Mammary epithelial cell (primary cell): ENCODE measurements at places on chromosomes 5 and 9.
A peak's percentile ranks its signal among the peaks of the same experiment; 100 is the strongest.

- DNase-seq: peak; percentile 51
Observed at GRCh38 chr5:174425271-174425963, 299.0 kb upstream of the MSX2 start.

GRCh38 chr5:172010278-172010677, 3.8 kb upstream of the FBXW11 start:
- peak; percentile 34 for DNase-seq

GRCh38 chr5:92163906-92164305, 780.8 kb upstream of the ARRDC3 start:
- no peak for DNase-seq

- DNase-seq: peak; percentile 96
Observed at GRCh38 chr9:83980395-83981125, at the start of gene RMI1. RMI1 (plus strand) TSS chr9:83980805; CDS start chr9:84000987, 20,182 bp downstream.

DNA sequence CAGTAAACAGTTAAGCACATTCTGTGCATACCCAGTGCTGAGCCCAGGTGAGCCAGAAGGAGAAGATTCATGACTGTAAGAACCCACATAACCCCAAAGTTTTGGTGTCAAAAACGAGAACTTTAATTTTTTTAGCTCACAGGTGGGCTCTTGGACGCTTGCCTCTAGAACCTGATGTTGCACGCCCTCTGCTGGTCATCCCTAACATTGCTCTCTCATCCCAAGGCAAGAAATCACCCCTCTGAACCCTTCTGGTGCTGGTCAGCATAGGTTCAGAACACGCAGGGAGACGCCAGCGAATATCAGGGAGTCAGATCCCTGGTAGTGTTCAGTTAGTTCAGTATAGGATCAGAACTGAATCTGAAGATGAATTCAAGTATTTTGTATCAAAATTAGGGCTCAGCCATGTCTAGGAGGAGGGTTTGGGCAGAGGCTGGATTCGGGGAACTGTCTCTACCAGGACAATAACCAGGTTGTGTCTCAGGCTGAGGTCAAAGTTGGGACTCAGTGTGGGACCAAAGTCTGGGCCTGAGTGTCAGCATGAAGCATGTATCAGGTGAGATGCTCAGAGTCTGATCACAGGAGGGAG, 4.1 kb upstream of the DNAJB5 start:
- DNase-seq: peak; percentile 47

DNA sequence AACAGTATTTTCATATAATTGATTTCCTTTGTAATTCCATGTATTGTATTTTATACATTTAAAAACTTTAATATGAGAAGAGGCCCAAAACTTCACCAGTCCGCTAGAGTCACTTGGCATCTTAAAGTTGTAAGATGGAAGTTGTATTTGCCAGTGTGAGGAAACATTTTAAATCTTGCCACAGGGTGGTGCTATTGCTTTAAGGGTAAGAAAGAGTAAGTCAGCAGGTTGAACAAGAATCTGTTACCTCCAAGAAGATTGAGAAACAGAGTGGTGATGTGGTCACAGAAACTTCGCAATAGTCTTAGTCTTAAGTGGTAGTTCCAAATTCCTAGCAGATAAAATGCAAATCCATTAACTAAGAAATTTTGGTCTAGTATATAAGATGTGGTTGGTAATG, 39.8 kb upstream of the RANBP6 start:
- peak; percentile 90 for DNase-seq

GRCh38 chr5:169222934-169223594, 77.9 kb downstream of the SLIT3 start:
- no peak for DNase-seq

GRCh38 chr5:42360056-42360455, 63.2 kb upstream of the GHR start:
- peak; percentile 49 for DNase-seq

DNA sequence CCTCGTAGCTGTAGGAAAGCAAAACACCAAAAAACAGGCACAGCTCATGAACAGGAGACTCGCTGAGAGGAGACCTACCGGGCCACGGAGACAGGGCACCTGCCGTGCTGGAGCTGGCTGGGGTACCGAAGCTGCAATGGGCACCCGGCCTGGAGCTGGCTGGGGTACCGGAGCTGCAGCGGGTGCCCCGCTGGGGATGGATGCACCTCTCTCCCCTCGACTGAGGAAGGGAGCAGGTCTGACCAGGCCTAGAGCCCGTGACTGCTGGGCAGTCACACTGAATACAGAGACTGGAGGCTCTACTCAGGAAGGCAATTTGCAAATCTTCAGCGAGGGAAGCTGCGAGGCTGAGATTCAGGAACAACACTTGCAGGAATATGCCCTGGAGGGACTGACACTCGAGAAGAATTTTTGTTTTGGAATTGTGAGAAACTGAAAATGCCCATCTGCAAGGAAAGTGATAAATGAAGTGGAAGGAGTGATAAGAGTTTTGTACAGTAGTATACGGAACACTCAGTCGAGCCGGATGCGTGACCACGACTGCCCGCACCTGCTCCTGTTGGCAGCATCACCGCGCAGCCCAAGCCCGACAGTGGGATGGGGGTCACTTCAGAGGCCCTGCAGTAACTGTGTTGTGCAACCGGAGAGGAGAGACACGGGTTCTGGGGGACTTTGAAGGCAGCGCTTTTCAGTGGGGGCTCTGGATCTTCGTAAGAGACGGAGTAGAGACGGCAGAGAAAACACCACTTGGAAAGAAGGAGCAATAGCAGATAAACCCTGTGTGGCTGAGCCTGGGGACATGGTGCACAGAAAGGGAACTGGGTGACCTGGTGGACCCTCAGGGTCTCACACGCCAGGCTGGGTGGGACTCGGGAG, 27.9 kb upstream of the LPCAT1 start:
- DNase-seq: no peak

GRCh38 chr9:982394-983230, 6.2 kb downstream of the DMRT3 start:
- no peak for DNase-seq

- no peak for DNase-seq
Observed at GRCh38 chr5:94103514-94104245, 362.3 kb upstream of the POU5F2 start.

DNA sequence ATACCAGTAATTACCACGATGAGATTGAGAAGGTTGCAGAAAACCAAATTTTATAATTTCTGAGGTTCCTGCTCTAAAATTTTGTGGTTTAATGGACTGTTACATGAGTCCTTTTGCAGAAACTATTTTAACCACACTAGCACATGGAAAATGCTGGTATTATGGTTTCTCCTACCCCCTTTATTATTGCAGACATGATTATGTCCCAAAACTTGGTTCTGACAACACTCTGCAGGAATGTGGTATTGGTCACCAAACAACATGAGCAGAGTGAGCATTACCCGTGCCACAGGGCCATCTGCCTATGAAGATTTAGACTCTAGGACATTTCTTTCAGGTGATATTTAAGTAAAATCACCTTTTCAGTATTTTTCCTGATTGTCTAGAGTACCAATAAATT, 2.8 kb upstream of the ECM2 start:
- DNase-seq: peak; percentile 9

DNA sequence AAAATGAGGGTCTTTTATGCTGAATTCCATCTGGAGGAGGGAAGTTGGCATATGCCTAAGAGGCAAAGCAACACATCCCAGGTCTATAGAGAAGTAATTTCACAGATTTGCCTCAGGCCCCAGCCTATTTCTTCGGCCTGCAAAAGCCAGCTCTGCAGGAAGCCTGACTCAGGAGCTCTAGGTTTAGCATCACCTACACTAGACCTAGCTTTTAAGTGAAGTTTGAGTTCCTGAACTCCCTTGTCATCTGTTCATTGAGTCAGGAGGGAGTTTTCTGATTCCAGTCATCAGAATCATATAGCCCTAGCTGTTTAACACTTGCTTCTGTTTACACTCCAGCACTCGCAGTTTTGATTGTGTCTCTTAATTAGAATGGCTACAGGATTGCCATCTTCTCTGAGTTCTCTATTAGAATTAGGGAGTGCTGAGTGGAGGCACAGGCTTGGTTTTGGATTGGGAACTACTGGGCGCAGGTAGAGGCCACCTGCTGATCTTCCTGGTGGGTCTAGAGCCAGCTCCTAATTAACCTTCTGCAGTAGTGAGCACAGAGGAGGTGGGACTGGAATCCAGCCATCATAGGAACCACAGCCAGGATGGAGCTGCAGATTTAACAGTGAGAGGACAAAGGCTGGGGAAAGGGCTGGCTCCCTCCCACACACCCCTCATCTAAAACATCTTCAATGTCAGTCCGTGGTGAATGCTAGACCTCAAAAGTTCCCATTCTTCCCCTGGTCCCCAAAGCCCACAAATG, 179.5 kb downstream of the TRIO start:
- DNase-seq: no peak

DNA sequence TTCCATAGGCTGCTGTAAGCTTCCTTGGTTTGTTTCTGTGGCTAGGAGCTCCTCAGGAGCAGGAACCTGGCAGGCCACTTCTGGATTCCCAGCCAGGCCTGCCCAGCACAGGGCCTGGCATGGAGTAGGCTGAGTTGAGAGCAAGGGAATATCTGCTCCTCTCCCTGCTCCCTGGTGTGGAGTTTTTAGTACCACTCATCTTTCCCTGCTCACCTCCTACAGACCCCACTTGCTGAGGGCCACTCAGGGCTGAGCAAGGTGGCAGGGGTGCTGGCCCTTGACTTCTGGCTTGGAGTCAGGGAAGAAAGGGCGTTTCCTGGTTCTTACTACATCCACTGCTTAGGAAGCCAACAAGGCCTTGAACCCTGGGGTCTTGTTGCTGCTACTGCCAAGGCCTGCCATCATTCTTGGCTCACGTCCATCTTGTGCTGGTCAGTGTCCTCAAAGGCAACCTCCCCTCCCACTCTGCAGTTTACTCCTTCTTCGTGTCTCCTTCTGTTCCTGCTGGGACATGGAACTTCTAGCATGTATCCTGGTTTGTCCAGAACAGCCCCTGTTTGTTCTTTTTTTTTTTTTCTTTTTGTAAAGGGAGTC, 54.9 kb downstream of the PSD2 start:
- DNase-seq: no peak

DNA sequence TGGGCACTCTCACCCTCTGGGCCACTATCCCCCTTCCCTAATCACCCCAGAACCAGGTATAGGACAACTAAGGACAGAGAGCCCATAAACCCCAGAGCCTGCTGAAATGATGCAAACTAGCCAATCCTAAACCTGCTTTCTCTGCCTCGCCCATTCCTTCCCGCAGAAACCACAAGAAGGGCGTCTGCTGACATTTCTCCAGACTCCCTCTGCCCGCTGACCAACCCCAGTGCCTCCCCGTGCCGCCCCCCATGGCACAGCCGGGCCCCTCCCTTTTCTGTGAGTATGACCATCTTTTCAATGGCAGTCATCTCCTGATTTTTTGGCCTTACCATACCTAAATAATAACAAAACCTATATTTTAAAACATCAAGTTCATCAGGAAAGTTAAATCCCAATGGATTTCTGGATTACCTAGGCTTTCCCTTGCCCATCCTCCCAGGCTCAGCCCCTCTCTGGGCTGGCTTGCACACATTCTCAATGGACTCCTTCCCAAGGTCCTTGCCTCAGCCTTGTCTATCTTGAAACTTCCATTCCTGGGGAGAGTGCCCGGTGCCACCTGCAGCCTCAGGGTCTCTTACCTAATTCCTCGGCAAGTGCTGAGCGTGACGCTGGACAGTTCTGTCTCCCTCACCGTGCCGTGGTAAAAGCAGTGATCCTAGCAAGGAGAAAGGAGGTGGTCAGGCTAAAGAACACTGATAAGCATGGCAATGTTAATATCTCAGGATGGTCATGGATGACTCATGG, 45.2 kb downstream of the ADAM19 start:
- DNase-seq: no peak

GRCh38 chr5:78293851-78294247, 649 bp downstream of the AP3B1 start:
- peak; percentile 11 for DNase-seq

GRCh38 chr5:18702821-18703220, 1068.6 kb downstream of the TAF11L14 start:
- no peak for DNase-seq

GRCh38 chr9:126519660-126520420, 93.9 kb upstream of the LMX1B start:
- DNase-seq: no peak

- no peak for DNase-seq
Observed at GRCh38 chr5:178417391-178417811, 172.8 kb downstream of the COL23A1 start.

DNA sequence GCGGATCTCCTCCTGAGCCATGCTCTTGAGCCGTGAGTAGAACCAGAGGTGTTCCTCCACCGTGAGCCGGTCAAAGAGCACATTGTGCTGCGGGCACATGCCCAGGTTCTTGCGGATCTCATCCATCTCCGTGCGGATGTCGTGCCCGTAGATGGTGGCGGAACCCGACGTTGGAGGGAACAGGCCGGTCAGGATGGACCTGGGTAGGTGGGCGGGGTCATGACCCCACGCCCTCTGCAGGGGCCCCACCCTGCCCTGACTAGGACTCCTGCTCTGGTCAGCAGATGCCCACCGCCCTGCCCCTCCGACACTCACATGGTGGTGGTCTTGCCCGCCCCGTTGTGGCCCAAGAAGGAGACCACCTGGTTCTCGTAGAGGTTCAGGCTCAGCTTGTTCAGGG, 12.1 kb downstream of the ABCA2 start:
- DNase-seq: no peak

DNA sequence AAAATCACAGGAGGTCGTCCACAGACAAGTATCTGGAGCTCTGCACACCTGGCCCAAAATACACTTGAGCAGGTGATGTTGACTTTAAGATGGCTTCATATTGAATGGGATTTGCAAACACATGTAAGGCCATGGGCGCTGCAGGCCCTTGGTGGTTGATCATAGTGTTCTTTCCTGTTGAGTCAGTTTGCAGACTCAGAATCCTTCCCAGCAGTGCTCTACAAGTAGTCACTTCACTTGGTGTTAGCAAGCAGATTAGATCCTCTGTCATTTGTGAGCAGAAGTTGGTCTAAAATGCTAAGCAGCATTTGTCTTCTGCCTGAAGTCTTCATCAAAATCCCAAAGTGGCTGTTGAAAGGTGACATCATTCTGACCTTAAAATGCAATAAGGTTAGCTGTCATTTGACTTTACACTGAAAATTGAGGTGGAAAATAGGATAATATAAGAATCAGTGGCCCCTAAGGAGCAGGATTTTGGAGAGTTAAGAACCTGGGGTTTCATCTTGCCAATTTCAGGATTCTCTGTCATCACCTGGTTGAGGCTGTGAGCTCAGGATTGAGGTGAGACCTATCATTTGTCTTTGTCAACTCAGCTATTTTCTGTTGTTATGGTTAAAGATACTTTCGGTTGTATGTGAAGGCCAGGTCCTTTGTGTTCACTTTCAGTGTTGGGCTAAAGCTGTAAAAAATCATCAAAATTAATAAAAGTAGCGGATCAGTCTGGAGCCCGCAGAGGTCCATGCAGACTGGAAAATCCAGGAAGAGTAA, 114.5 kb downstream of the LRRC70 start:
- DNase-seq: no peak

DNA sequence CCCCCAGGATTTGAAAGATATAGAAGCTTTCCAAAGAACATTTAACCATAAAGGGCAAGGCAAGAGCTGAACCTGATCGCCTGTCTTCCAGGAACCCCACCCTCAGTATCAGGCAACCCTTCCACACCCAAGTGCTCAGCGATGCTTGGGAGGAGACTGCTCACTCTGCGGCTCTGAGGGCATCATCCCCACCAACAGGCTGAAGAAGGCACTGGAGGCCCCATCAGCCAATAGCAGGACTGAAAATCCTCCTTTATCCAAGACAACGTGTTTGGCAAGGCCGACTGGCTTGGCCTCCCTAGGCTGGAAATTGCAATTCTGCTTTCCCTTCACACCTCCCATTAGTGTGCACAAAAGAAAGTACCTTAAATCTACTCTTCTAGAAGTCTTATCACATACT, 1.4 kb upstream of the PPP2CA start:
- DNase-seq: peak; percentile 36

- no peak for DNase-seq
Observed at GRCh38 chr9:84054341-84055010, 73.9 kb downstream of the RMI1 start.

- DNase-seq: no peak
Observed at GRCh38 chr5:151248651-151249050, 4.3 kb upstream of the GM2A start.
